SK-N-MC (cell line): ENCODE measurements at places on chromosomes 2 and 18.

- DNase-seq = no peak
Observed at GRCh38 chr2:232598293-232598692, 35.1 kb upstream of the EFHD1 start.

- no peak for DNase-seq
Observed at GRCh38 chr2:22274661-22275060, 1110.3 kb upstream of the KLHL29 start.

DNA sequence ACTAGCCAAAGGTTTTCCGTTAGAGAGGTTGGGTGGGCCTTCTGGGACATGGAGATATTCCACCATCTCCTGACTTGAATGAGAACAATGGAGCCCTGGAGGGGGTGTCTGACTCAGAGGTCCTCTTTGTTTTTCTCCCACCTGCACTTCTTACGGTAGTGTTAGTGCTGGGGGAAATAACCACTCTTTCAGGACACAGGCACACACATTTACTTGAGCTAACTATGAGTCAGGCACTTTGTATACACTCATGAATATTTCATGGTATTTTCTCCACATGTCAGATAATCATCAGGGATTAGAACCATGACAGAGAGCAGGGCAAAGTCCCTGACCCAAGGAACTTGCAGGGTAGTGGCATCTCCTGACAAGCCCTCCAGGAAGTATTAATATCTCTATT lies 439.1 kb downstream of the TSN start:
- DNase-seq = no peak

DNA sequence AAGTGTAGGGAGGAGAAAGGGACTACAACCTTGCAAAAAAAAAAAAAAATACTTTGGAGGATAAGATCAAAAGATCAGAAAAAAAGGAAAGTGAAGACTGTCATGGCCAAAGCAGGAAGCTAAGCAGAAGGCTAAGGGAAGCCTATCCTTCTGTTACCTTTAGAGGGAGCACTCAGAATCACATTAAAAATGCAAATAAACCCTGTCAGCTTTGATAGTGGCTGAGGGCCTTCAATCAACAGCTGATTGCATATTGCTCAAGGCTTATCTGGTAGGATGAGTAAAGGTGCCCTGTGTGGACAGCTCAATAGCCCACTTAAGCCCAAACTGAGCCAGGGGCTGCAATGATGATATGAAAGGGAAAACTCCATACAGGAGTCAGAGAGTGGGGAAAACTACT lies 1021.2 kb downstream of the LRP1B start:
- no peak for DNase-seq

DNA sequence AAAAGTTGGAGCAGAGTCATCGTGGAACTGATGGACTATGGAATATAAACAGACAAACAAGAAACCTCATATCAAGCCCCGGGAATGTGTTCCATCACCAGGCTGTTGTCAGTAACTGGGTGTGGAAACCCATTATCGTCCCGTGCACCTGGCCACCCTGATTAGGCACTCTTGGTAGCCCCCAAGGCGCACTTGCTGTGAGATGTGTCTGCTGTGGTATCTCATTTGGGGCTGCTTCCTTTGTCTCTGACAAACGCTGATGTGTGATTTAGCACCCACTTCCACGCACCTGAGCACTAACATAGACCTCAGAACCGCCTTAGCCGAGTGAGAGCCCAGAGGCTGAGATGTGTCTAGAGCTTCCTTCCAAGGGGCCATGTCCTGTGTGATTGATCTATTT lies 96.3 kb downstream of the PRPF40A start:
- DNase-seq = no peak

GRCh38 chr2:128783193-128783671 lies 464.6 kb upstream of the HS6ST1 start:
- DNase-seq = no peak

DNA sequence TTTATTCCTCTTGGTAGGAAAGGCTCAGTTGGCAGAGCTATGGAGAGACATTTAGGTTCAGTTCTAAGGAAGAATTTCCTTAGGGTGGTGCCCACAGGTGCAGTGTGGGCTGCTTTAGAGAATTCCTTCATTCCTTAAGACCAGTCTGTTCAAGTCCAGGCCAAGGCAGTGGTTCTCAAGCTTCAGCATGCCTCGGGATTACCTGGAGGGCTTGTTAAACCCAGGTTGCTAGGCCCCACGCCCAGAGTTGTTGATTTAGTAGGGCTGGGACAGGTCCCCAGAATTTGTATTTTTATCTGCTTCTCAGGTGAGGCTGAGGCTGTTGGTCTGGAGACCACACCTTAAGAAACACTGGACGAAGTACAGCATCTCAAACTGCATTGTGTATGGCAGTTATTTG lies 68.9 kb downstream of the CERS6 start:
- no peak for DNase-seq

- no peak for DNase-seq
Observed at GRCh38 chr2:45024600-45025291, 15.5 kb upstream of the SIX2 start.

DNA sequence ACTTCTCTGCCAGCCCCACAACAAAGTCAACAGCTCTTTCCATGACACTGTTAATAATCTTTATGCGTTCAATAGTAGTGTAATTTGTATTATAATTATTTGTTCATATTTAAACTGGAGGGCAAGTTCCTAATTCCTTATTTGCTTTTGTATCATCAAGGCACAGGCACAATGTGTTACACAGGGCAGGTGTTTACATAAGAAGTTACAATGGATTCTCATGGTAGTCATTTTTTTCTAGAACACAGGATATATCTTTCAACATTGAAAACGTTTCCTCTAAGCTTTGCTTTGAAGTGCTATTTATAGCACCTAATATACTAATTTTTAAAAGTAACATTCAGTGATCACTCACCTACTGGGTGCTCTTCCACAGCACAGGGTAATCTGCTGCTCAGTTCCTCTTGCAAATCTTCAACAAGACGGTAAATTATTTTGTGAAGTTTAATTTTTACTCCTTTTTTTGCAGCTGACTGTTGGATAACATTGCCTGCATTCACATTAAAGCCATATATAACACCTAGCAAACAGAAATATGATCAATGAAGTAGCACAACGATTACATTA lies 7.3 kb downstream of the RPS27A start:
- DNase-seq = no peak

DNA sequence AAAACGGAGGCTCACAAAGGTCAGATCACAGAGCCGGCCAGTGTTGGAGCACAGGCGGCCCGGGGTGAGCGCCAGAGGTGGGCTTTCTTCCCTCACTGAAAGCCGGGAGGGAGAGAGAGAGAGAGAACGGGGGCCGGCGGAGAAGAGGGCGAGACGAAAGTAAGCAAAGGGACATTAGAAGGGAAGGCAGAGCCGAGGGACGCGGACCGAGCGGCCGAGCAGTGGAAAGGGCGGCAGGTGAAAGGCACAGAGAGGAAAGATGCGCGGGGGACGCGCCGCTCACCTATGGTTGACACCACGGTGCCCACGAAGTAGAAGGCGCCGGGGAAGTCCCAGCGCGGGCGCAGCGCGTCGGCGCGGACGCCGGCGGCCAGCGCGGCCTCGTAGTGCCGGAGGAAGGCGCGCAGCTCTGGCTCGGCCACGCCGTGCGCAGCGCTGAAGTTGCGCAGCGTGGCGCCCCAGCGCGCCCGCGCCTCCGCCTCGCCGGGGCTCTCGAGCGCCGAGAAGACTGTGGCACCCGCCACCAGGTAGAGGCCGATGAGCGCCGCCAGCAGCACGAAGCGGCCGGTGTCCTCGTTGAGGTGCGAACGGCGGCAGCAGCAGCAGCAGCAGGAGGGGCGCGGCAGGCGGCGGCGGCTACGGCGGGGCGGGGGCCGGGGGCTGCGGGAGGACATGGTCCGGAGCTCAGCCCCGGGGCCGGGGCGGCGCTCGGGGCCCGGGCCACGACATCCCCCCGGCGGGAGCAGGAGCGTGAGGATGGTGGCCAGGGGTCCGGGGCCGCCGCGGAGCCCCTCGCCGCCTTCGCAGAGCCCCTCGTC lies 166.9 kb downstream of the MSH2 start:
- DNase-seq = no peak

DNA sequence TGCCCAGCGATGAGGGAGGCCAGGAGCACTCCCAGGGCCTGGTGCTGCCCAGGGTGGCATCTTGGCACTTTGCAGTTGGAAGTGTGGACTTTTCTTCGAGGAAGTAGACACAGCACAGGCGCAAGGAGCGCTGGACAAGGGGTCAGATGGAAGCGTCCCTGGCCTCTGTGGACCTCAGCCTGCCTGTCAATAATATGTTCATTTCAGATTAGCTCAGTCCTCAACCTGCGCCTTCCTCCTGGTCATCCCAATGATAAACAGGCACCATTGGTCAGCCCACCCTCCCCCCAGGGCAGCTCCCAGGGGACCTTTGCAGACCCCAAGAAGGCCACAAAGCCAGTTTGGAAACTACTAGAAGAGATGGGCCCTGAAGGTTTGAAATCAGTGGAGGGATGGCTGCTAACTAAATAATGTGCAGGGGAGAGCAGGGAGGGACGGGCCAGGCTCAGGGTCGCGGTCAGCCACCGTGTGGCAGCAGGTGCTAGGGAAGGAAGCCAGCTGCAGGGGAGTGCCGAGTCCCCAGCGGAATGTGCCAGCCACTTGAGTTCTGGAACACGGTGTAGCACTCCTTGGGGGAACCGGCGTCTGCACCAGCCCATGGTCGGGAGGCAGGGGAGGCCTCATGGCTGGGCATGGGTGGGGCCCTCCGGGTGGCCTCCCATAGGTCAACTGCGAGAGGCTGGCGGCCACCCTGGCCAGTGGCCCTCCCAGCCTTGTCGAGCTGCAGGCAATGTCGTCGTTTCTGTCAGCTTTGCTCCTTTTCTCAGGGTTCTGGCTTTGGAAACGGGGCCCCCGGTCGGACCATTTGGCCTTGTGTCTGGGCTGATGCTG lies 59.9 kb downstream of the ADI1 start:
- DNase-seq = no peak

- DNase-seq = no peak
Observed at GRCh38 chr2:45818591-45818990, 167.1 kb downstream of the PRKCE start.

DNA sequence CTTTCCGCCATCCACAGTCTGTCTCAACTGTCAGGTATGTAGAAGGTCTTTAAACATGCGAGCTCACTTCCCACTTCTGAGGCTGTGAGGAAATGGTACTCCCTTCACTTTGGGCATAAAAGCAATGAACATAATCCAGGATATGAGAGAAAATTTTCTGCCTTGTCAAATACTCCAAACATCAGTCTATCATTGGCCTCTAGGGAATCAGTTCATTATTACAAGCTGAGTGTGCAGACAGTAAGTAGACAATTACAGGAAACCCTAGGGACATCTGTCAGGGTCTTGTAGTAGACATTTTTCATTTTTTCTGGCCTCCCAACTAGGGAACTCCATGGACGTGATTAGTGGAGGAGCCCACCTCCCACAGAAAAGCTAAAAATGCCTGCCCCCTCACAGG lies 13.6 kb upstream of the APCDD1 start:
- DNase-seq = no peak

GRCh38 chr18:13643261-13643751 lies 83.1 kb downstream of the FAM210A start:
- DNase-seq = no peak

DNA sequence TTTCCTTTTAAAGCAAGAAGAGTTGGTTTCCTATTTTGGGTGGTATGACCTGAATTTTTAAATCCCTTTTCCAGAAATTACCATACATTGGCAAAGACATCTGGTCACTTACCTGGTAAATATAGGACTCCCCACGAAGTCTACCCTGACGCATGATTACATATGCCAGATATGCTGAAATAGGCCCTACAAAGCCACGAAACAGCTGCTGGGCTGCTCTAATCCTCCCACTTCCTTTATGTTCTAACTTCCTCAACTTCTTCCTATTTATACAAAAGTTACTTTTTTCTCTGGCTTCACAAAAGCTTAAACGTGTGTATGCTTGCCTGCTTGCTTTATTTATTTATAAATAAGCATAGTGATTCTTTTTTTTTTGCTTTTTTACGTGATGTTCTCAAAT lies 186.0 kb upstream of the EPHA4 start:
- DNase-seq = no peak

- DNase-seq = no peak
Observed at GRCh38 chr2:74715880-74716279, 61.8 kb downstream of the SEMA4F start.

- DNase-seq = no peak
Observed at GRCh38 chr2:8216397-8216796, 465.5 kb upstream of the ID2 start.

- no peak for DNase-seq
Observed at GRCh38 chr18:79738041-79738461, 58.4 kb downstream of the CTDP1 start.

GRCh38 chr2:121155502-121156056 lies 129.4 kb downstream of the TFCP2L1 start:
- DNase-seq = no peak
